Suprapubic skin (tissue), 4 donors: ENCODE measurements at places on chromosomes 4 and X.

- DNase-seq, result no peak
Observed at GRCh38 chr4:131613086-131613823, 1535.8 kb upstream of the PCDH10 start.

DNA sequence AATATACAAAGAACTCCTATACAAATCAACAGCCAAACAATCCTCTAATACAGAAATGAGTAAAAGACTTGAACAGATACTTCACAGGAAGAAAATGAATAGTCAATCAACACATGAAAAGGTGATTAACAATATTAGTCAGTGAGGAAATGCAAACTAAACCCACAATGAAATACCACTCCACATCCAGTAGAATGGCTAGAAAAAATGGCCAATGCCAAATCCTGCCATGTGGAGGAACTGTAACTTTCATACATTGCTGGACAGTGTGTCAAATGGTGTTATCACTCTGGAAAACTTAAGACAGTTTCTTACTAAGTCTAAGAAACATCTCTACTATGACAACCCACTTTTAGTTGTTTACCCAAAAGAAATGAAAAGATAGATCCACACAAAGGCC lies 59.5 kb downstream of the NSG1 start:
- no peak for DNase-seq

DNA sequence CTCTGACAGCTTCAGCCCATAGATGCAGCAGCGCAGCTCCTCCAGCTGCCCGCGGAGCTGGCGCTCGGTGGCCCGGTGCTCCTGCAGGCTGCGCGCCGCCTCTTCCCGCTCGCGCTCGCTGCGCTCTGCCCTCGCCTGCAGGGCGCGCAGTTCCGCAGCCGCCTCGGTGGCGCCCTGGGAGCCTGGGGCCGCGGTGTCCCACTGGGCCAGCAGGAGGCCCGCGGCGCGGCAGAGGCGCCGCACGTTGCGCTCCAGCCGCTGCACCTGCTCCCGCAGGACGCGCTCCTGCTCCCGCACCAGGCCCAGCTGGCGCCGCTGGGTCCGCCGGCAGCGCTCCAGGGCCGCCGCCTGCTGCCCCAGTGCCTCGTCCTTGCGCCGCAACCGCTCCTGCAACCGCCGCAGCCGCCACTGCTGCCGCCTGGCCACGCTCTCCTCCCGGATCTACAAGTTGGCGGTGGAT lies 10.1 kb downstream of the C4orf50 start:
- no peak for DNase-seq

DNA sequence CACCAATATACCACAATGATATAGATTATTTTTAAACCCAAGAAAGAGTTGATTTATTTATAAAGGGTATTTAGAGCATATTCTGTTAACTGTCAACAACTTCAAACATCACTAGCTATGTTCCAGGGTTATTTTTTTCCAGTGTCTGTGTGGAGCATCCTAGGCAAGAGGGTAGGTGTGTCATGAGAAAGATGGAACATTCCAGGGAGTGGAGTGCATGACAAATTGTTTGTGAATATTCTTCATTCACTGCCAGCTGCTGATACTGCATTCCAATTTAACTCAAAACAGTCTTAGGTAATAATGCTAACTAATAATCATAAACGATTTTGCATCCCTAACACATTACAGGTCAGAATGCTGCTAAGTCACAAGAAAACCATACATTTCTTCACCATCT lies 148.7 kb upstream of the RASGEF1B start:
- no peak for DNase-seq

DNA sequence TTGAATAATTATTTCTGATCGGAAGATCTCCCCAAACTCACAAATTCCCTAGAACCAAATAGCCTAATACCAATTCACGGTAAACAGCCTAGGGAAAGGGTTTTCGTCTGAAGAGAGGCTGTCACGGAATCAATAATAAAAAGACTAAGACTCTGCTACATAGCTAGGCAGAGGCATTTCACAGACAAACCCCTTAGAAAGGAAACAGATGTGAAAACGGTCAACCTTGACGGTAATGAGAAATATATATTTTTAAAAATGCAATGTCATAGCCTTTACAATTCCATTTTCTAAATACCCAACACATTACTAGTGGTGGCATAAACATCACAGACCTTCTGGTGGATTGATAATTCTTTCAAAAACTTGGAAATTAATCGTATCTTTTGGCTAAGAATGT lies 28.4 kb downstream of the PROM1 start:
- DNase-seq, result no peak

DNA sequence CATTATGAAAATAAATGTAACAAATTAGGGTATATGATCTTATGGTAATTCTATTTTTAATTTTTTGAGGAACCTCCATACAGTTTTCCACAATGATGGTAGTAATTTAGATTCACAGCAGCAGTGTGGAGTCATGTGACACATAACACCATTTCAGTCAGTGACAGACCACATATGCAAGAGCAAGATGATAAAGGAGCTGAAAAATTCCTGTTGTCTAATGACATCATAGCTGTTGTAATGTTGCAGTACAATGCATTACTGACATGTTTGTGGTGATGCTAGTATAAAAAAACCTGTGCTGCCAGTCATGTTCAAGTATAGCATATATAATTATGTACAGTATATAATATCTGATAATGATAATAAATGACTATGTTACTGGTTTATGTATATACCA lies 28.5 kb downstream of the EMCN start:
- DNase-seq, result no peak

DNA sequence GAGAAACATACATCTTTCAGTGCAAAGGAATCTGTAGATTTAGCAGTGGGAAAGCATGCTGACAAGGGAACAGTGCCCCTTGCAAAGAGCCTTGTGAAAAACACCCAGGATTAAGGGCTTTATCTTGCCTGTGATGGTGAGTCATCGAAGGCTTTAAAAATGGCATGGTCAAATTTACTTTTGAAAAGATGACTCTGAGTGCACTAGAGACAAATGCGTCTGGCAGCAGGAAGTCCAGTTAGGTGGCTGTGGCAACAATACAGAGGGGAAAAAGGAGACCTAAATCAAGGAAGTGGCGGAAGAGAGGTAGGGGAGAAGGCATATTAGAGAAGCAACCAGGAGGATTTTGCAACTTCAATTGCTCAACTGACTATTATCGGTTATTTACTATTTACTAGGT lies 472.6 kb upstream of the CPEB2 start:
- DNase-seq, result no peak

GRCh38 chr4:169254546-169254983 lies 16.2 kb downstream of the SH3RF1 start:
- no peak for DNase-seq

DNA sequence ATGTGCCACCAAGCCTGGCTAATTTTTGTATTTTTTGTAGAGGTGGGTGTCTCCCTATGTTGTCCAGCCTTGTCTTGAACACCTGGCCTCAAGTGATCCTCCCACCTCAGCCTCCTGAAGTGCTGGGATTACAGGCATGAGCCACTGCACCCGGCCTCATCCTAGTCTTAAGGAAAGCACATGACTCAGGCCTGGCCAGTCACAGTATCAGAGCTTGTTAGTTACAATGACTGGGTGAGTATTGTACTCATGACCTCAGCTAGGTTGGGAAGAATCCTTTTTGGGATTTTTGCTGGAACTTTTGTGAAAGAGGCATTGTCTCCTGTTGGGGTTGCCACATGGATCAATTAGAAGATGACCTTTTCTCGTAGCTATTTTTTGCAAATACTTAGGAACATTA lies 292.8 kb downstream of the RAPGEF2 start:
- DNase-seq, result no peak

DNA sequence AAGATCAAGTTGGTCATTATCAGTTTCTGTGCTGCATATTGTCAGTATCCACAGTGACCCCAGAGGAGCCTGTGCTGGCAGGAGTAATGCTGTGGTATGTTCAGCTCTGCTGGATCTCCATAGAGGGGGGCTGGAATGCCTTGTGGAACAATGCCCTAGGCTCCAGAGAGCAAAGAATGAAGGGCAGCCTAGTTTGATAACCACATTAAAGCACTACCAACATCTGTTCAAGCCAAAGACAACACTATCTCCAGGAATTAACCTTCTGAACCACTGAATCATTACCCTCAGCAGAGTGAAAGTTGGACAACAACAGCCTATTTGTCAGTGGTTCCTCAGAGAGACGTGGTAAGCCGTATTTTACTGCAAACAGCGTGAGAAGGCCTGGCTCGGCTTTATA lies 192.3 kb upstream of the CXorf66 start:
- DNase-seq, result no peak

DNA sequence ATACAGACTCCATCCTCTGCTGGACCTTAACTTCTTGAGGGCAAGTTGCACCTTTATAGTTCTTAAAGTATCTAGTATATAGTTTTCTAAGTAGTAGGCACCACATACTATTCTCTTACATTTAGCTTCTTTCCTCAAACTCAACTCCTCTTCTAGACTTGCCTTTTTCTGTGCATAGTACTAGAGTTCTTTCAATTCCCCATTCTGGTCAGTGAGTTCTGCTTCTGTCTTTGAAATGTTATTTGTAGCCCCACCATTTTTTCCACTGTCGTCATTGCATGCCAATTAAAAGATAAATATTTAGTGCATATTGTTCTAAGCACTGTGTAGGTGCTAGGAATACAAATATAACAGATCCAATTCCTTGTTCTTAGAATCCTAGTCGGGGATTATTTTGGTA lies 31.6 kb downstream of the CDKL5 start:
- DNase-seq, result no peak

GRCh38 chrX:7147413-7147977 lies at the start of gene STS:
Gene STS (plus strand): TSS chrX:7147712. CDS start chrX:7253200, 105,488 bp downstream.
- DNase-seq, result peak; percentile 72

DNA sequence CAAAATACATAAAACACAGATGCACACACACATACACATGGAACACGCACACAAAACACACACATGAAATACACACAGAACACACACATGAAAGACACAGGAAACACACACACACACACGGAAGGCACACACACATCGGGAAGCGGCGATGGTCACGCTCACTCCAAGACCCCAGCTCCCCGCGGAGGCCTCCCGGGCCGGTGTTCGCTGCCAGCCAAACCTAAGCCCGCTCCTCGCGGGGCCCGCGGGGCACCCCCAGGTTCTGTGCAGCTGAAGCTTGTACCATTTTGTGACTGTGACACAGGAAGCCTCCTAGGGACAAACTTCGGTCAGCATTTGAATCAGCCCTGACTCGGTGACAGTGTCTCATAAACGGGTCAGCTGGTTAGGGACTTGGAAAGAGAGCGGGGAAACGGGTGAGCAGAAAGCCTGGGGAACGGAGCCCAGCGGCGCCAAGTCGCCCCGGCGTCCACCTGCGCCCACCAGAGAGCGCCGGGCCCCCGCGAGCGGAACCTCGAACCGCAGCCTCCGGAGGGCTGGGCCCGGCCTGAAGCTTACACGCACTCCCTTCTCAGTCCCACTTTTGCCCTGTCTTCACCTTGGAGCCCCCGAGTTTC lies 32.1 kb downstream of the F11 start:
- DNase-seq, result no peak

DNA sequence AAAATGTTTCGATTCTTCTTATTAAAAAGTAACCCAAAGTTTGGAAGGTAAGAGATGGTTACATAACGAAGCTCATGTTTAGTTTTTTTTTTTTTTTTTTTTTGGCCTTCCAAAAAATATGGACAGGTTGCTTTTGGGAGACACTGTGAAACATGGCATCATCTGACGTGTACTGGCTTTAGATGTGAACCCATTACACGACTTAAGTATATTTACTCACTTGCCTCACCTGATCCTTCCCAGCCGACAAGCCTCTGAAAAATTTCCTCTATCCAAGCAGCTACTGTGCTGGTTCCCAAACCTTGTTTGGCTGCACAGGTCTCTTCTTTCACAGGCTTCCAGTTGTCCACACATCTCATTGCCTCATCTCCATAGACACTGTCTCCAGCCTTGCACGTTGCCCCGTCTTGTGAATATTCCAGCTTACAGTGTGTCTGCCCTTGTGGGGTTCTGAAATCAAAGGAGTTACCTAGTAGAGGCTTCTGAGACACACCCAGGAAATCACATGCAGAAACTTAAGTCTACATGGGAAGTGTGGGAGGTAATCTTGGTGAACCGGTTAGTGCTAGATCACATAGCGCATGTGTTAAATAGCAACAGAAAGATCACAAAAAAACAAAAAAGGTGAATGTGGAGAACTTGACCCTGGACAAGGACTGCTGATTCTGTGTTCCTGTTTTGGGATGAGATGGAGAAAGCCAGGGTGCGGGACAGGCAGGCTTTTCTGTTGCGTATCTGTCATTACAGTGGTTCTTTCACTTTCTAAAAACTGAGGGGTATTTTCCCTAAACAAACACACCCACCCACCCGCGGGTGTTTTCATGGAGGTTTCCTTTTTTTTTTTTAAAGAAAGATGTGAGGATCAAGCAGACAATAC lies 328.6 kb downstream of the ARHGAP10 start:
- DNase-seq, result no peak

DNA sequence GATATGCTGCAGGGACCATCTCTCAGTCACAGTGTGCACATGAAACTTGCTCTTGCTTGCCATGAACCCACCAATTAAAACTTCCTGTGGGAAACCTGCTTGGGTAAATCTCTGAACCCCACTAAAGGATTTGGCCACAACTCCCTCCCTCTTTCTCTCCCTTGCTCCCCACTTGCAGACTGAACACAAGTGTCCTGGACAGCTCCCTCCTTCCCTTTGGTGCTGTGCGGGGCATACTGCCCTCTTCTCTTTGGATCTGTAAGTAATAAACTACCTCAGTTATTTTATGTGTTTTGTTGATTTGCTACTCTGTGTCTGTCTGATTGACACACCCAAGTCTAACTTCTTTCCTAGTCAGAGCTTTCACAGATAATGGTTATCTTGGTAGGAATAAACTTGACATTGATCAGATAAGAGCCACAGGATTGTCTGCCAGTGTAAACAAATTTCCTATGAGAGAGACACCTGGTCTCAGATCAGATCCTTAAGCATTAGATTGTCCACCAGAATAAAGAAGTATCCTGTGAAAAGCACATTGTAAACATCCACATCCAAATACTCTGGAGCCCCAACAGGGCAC lies 41.8 kb downstream of the SULT1E1 start:
- no peak for DNase-seq

- DNase-seq, result no peak
Observed at GRCh38 chr4:105831189-105831588, 64.1 kb upstream of the NPNT start.

- DNase-seq, result no peak
Observed at GRCh38 chr4:48780865-48781214, 761 bp upstream of the FRYL start.

GRCh38 chr4:3572363-3572762 lies 40.1 kb upstream of the LRPAP1 start:
- DNase-seq, result no peak
